ENCODE measurements at places on chromosomes 3 and 15. TPM values are rescaled to one million over a fixed set of nuclear protein-coding genes. Genes with fewer than 3 reads are reported as not detected.

GRCh38 chr15:59931646-59932261 is 72.4 kb upstream of the FOXB1 start:
- no peak for DNase-seq

The ZCWPW2 gene
- 0.77 TPM for total RNA-seq

The SLC22A14 gene
- 0.20 TPM for total RNA-seq

GRCh38 chr3:70979983-70980645 is 603.4 kb downstream of the FOXP1 start:
- DNase-seq: no peak

Measured in hepatocyte (in vitro differentiated cells).